ENCODE measurements at places on chromosomes 11 and 22.

DNA sequence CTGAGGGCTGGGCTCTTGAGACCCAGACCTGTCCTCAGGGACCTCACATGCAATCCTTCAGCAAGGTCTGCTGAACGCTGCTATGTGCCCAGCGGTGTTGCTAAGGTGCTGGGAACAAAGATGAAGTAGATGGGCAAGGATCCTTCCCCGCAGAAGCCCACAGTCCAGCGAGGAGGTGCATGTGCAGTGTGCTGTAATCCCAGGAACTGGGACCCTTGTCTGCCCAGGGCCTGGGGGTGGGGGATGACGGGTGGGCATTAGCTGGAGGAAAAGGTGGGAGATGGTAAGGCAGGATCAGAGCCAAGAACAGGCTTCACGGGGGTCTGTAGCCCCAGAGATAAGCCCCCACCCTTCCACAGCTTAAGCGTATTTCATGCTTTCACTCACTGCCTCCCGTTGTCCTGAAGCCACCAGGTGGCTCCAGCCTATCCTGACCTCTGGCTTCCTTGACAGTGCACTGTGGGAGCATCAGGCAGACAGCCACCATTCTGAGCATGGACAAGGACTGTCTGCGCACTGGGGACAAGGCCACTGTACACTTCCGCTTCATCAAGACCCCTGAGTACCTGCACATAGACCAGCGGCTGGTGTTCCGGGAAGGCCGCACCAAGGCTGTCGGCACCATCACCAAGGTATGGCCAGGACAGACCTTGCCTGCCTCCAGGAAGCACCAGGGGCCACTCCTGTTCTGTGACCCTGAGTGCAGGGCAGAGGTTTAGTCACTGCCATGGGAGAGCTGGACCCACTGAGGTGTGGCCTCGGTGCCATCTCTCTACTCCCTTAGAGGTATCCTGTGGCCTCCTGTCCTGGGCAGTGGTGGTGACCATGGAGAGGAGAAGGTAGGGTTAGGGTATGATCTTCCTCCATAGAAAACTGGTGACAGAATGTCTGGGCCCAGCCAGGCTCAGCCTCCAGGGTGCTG is 22.0 kb downstream of the GTPBP1 start:
- DNase-seq: no peak

DNA sequence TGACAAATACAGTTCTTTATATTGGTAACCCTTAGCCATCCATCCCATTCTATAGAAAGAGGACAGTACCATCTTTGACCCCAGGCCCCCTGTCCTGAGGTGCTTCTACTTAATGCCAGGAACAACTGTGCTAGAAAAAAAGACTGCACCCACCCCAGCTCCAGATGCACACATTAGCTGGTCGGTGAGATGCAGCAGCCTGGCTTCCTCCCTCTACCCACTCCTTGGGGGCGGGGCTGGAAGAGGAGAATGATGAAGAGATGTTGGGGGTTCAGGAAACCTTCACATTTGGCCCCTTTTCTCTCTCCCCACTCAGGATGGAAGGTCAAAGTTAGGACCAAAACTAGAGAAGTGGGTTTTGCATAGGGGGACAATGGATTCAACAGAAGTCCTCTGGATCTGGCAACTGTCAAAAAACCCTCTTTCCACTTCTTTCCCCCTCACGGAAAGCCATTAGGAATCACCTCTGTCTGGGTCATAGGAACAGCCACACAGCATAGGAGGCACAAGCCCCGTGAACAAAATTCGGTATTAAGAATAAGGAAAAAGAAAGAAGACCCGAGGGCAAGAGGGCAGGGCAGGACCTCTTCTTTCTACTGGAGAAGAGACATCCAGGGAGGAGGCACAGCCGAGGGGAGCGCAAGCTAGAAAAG is 755 bp downstream of the NRIP3 start:
- no peak for DNase-seq

DNA sequence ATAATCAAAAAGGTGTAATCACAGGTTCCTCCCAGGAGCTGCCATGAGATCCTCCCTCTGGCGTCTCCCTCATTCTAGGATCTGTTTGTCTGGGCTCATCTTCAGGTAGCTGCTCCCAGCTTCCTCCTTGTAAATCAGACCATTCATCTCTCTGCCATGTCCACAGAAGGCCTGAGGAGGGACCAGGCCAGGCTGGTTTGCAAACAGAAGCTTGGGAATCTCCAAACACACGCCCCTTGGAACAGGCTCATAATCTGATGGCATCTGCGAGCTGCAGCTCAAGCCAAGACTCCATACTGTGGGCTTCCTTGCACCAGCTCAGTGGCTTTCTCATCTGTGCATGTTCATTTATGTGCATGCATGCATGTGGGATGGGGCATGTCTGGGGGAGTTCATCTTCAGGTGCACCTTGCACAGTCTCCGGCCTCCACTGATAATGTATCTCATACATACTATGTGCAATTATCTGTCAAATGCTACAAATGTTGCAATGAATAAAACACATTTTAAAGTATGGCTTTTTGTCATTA is 134.9 kb downstream of the NXPE2 start:
- DNase-seq: no peak

DNA sequence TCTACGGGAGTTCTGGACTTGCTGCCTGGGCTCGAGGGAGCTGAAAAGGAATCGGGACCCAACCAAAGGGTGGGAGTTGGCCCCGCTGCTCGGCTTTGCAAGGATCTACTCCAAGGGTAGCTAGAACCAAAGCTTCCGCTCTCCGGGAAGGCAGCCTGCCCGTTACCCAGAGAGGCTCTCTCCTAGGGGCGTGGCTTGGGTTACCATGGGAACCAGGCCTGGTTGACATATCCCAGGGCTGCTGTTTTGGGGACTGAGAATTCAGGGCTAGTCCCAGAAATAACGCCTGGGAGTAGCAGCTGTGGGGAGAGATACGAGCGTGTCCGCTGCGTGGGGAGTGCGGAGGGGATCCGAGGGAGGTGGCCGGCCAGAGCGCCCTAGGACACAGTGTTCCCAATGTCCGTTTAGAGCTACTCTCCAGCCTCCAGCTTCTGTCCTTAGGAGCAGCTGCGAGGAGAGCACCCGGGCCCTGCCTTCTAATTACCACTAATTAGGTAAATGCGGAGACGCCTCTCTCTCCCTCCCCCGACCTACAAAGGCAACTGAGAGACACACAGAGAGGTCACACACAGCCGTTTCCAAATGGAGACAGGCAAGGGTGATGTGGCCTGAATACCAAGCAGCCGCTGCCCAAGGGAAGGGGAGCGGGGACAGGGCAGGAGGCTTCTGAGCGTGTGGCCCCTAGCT is 141.6 kb upstream of the CADM1 start:
- DNase-seq: no peak

- no peak for DNase-seq
Observed at GRCh38 chr22:48237466-48238283, 1475.2 kb downstream of the TBC1D22A start.

GRCh38 chr11:113862435-113862834 is 12.9 kb downstream of the USP28 start:
- DNase-seq: no peak

DNA sequence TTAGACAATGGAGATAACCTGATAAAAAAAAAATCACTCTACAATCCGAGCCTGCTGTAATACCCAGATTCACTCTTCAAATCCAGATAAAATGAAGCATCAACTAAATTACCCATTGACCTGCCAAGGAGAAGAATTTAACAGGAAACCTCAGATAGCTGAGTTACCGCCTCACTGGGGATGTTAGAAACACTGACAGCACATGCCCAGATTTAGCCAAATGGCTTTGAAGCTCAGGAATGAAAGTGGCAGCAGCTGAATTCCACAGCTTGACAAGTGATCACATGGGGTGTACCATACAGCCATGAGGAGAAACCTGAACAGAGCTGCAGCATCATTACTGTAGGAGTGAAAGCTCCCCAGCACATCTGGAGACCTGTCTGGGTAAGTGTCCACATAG is 807.6 kb downstream of the DLG2 start:
- DNase-seq: no peak

DNA sequence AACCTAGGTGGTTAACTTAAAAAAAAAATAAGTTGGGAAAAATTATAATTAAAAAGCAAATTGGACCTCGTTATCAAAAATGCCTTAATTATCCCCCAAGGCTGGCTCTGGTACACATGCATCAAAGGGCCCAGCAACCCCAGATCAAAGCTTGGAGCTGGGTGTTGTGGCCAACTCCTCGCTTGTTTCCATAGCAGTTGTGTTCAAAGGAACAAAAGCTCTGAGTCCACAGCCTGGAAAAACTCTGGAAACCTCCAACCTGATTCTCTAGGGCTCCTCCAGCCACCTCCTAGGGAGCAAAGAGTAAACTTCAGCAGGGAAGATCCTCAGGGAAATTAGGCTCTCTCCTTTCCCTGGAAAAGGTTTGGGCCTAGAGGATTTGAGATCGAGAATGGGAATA is 149.4 kb downstream of the NXPE2 start:
- DNase-seq: no peak

- DNase-seq: no peak
Observed at GRCh38 chr11:501001-501682, 5.9 kb downstream of the RNH1 start.

DNA sequence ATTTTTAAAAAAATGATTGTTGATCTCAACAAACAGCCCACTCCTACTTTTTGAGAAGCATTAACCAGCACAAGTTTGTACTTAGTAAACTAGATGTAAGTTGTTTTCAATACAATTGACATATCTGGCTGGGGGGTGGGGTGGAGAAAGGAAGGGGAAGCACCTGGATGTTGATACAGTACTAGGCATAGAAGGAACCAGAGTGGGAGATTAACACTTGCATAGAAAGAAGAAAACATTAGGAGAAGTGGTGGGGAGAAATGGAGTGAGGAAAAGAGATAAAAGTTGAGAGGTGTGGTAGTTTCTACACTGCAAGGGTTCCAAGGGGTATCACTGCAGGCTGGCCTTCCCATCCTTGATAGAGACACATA is 10.6 kb upstream of the GAB2 start:
- DNase-seq: no peak

DNA sequence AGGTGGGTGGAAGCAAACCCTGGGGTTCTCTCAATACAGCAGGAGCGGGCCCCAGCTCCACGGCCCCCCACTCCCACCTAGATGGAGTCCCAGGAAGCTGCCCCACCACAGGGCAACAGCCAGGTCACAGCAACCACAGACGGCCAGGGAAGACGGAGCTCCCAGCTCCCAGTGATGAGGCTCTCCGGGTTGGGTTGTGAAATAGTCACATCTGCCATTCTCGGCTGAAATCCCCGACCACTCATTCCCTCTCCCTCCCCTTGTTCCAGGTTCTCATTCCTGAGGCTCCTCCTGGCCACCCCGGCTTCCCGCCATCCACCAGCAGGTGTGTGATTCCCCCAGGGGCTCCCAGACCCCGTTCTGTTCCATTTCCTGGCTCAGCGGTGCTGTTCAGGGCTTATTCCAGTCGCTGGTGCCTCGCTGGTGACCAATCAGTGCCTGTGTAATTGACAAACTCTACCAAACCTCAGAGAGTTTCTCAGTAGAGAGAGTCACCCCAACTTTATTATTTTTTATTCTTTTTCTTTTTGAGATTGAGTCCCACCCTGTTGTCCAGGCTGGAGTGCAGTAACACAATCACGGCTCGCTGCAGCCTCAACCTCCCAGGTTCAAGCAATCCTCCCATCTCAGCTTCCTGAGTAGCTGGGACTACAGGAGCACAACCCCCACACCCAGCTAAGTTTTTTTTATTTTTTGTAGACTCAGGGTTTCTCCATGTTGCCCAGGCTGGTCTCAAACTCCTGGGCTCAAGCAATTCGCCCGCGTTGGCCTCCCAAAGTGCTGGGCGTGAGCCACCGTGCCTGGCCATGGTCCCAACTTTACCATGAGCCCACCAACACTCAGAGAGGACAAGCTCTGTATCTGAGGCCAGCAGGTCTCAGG is 63.2 kb downstream of the SHANK2 start:
- DNase-seq: no peak

DNA sequence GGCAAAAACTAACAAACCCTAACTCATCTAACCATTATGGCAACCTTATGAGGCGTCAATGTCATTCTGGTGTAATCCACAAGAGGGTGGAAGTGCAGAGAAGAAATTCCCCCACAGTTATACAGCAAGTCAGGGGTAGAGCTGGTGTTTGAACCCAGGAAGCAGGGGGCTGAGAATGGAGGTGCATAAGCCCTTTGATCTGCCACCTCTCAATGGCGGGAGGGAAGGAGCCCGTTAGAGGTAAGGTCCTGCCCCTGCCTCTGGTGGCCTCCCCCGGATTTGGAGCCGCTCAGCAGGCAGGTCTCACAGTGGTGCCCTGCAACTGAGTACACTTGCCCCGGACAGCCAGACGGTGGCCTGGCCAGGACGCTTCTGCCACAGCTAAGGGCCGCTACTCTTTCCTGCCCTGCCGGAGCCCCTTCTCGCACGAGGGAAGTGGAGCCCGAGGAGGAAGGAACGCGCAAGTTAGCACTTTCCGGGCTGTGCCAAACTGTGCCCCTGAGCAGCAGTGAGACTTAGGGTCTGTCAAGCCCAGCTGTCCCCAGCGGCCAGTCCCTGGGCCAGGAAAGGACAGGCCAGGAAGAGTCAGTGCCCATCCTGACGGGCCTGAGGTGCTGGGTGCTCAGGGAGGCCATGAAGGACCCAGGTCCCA is 1.1 kb downstream of the FXYD2 start:
- no peak for DNase-seq

- DNase-seq: no peak
Observed at GRCh38 chr11:104073950-104074705, 37.7 kb downstream of the DDI1 start.

DNA sequence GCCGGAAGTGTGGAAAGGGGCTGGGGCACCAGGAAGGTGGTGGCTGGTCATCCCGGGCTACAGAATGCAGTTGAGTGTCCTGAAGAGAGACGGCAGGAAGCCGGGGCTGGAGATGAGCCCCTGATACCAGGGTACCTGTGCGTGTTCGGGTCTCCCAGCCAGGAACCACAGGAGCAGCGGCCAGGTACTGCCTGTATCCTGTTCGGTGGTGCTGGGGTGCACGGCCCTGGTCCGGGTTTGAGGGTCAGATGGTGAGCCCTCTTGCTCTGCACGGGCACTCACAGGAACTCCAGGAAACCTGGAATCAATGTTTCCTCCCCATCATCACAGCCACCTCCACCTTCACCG is 253.1 kb upstream of the B3GAT1 start:
- DNase-seq: no peak

DNA sequence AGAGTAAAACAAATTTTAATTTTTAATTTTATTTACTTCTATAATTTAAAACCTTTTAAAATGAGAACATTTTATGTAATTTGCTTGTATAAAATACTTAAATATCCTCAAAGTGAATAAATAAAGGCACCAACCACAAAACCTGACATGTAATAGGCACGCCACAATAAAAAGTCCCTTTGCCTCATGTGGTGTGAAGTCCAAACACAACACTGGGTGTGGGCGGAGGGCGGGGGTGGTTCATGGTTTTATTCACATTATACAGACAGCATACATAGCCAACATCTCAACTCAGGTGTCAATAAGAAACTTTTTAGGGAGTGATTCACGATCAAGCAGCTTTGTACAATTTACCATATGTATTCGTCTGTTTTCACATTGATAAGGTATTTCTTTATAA is 107.9 kb downstream of the ANO3 start:
- DNase-seq: no peak

- DNase-seq: no peak
Observed at GRCh38 chr11:117289795-117290194, 1.4 kb upstream of the BACE1-AS start.

GRCh38 chr11:120903686-120904085 is 120.2 kb upstream of the TBCEL start:
- DNase-seq: no peak

- DNase-seq: no peak
Observed at GRCh38 chr11:125945011-125945796, 640 bp upstream of the VSIG10L2 start.

All from fibroblast of the conjunctiva (primary cell).